ENCODE measurements at places on chromosomes 7 and 10.

DNA sequence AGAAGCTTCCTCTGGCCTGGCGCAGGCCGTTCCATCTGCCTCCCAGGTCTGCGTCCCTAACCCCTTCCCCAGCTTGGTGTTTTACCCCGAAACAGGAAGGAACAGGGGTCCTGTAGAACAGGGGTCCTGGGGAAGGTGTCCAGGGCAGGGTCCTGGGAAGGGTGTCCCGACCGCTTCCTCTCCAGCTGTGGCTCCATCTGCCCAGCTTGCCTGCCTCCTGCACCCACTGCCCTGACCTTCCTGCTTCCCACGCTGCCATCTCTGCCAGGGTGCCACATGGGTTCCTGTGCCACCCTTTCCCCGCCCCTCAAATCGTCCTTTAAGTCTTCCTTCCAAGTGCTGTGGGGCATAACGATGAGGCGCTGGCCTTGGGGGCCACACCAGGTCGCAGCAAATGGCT is 32.4 kb downstream of the WDR86 start:
- no peak for DNase-seq

DNA sequence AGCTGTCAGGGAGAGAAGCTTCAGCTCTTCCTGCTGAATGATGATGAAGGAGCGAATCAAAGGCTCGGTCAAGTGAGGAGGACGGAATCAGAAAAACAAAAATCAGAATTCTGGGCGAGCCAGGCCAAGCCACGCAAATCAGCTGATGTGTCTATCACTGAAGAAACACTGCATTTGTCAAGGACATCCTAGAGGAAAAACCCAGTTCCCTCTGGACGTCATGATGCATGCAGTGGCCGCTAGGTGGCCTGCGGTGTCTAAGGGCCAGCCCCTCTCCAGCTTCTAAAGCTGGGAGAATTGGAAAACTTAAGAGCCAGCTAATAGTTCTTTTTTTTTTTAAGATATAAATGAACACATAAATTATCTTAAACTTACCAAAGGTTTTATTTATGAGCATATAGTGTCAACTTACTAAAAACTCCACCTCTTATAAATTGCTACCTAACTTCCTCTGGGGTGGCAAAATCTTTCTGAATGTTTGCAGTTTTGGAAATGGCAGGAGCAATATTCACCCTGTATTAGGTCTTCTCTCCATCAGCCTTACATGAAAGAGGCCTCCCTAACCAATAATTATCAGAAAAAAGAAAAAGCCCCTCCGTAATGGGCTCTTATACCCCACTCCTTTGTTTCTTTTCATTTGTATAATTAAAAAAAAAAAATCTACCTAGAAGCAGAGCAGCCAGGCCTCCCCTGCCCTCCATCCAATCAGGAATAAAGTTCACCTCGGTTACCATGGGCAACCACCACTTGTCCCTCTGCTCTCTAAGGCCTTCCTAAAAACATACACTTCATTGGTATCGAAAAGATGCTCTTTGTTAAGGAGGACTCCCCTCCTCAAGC is 186.8 kb downstream of the USP6NL start:
- peak; percentile 37 for DNase-seq

DNA sequence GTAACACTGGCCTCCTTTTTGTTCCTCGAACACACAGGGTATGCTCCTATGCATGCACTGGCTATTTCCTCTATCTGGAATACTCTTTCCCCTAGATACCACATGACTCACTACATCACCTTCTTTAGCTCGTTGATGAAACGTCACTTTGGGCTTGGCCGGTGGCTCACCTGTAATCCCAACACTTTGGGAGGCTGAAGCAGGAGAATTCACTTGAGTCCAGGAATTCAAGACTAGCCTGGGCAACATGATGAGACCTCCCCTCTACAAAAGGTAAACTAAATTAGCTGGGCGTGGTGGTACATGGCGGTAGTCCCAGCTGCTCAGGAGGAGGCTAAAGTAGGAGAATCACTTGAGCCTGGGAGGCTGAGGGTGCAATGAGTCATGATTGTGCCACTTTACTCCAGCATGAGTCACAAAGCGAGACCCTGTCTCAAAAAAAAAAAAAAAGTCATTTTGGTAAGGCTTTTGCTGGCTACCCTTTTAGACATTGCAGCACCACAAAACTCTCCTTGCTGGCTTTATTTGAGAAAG is 14.5 kb downstream of the ANKIB1 start:
- DNase-seq: no peak

DNA sequence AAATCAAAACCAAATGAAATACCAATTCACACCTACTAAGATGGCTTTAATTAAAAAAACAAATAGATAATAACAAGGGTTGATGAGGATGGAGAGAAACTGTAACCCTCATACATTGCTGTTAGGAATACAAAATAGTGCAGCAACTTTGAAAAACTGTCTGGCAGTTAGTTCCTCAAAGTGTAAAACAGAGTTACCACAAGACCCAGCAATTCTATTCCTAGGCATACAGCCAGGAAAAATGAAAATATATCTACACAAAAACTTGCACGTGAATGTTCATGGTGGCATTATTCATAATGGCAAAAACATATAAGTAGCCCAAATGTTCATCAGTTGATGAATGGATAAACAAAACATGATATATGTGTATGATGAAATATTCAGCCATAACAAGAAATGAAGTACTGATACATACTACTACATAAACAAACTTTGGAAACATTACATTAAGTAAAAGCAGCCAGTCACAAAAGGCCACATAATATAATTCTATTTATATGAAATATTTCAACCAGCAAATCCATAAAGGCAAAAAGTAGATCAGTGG is 83.5 kb downstream of the BRAF start:
- no peak for DNase-seq

DNA sequence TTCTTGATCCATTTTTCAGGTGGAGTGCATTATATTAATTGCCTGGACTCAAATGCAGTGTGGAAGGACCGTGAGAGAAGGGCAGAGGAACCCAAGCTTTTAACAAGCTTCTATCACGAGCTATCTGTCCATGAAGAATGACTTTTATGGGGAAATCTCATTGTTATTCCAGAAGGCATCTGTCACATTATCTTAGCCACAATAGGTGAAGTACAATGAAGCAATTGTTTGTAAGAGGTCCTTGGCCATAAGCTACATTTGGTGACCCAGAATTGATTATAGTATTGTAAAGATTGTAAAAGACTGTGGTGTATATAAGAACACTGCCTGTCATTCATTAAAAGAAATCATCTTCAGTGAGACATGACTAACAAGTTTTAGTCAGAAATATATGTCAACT is 58.6 kb upstream of the RELN start:
- DNase-seq: no peak

DNA sequence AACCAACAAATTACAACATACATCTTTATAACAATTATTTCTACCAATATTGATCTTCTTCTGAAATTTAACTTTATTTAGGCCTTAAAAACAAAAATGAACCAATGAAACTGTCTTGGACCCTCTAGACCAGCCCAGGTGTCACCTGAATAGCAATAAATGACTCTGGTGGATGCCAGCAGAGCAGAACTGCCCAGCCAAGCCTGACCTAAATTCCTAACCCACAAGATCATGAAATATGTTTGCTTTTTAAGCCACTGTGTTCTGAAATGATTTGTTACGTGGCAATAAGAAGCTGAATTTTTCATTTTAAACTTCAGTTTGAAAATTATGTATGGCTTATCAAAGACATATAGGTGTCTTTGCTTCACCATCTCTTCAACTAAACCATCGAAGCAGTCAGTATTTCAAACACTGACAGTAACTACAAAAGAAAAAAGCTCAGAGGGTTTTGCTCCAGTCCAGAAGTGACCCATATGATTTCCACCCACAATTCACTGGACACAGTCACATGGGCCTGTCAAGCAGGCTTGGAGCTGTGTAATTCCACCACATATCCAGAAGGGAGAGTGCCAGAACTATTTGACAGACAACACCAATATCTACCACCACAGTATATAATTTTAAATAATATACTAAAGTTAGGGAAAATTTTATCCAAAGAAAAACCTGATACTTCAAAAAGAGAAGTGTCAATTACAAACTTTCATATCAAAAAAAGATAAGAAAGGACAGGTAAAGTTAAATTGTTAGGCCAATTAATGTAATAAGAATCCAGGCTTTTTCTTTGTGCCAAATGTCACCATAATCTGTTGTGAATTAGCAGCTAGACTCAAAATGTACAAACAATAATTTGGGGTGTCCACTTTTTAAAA is 94.5 kb downstream of the KMT2C start:
- peak; percentile 71 for DNase-seq

- no peak for DNase-seq
These were observed 137.3 kb downstream of the CELF2 start for GRCh38 chr10:11154849-11155498.

DNA sequence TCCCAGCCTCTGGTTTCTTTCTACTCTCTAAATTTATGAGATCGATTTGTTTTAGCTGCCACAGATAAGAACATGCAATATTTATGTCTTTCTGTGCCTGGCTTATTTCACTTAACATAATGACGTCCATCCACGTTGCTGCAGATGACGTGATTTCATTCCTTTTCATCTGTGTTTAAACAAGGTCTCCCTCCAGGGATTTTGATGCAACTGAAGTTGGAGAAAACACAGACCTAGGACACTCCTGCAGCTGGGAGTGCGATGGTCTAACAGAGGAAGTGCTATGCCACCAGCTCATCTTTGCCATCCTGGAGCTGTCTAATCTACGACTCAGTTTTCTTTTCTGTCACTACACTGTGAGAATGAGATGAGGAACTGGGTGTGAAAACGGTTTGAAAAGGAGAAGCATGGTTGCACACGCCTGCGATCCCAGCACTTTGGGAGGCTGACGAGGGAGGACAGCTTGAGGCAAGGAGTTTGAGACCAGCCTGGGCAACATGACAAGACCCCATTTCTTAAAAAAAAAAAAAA is 1.5 kb upstream of the KCTD7 start:
- DNase-seq: peak; percentile 75

DNA sequence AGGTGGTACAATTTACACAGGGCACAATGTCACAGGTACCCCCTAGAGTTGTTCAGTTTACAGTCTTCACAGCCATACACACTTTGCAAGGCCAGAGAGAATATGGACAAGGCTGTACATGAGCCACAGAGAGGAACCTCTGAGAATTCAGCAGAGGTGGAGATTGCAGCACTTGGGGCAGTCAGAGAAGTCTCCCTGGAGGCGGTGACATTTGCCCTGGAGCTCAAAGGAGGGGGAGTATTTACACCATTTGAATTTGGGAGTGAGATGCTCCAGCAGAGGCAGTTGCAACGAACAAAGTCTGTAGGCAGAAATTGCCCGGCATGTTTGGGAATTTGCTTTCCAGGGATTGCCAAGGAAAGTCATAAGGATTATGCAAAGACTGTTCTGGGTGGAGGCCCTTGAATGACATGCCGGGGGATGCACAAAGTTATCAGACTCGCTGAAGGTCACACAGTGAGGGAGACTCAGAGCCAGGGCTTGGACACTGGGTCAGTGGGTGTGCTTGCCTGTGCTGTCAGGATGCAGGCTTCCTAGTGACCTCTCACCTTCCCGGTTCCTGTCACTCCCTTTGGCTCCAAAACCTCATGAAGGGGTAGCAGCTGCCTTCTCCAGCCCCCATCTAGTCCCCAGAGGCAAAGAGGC is 160.7 kb upstream of the PCBD1 start:
- peak; percentile 45 for DNase-seq

DNA sequence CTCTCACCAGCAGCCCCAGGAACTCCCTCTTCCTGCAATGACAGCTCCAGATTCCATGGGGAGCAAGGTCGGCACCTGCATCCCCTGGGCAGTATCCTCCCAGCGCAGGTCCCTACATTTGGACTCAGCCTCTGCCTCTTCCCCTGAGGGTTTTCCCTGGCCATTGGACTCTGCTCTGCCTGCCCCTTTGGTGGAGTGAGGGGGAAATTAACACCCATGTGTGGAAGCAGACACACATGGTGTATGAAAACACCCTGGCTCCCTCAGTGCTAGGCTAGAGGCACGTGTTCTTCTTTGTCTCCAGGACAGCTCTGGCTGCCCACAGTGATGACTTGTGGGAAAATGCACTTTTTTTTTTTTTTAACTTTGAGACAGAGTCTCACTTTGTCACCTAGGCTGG is 8.4 kb downstream of the PRF1 start:
- no peak for DNase-seq

- peak; percentile 93 for DNase-seq
These were observed 76.8 kb upstream of the IKZF1 start for GRCh38 chr7:50227726-50228125.

- peak; percentile 2 for DNase-seq
These were observed 23.8 kb upstream of the AKR1C1 start for GRCh38 chr10:4939224-4940072.

- DNase-seq: no peak
These were observed 4.3 kb downstream of the EN2 start for GRCh38 chr7:155462163-155462735.

GRCh38 chr7:2577914-2578680 is 19.3 kb downstream of the IQCE start:
- DNase-seq: no peak

GRCh38 chr7:24767878-24768569 is 10.8 kb upstream of the GSDME start:
- DNase-seq: no peak

GRCh38 chr10:68103901-68104300 is 5.4 kb upstream of the MYPN start:
- DNase-seq: no peak

GRCh38 chr10:32367793-32368453 is 21.0 kb upstream of the EPC1 start:
- DNase-seq: peak; percentile 70

DNA sequence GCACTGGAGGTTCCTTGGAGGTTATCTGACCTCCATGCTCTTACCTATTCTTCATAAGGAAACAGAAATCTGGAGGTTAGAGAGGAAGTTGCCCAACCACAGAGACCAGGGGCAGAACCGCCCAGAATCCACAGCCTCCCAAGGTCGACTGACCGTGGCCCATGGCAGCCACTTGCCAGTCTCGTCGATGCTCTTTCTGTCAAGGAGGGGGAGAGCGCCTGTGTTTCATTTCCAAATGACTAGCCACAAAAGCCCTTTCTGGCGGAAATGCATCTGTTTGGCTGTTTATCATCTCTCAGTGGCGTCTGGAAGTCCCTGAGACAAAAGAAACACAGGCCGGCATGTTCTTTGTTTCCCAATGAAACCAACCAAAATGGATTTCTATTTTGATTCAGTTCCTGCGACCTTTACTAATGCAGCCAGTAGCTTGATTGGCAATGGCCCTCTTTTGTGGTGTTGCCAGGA is 2.9 kb downstream of the RAMP3 start:
- DNase-seq: peak; percentile 18

- DNase-seq: no peak
These were observed 218.4 kb downstream of the CHRM2 start for GRCh38 chr7:137086896-137087295.

Measured in inflammatory macrophage treated with lipopolysaccharide for 4 hours (primary cell).